Fibroblast of gingiva (primary cell): ENCODE measurements at places on chromosomes 3 and 15.

DNA sequence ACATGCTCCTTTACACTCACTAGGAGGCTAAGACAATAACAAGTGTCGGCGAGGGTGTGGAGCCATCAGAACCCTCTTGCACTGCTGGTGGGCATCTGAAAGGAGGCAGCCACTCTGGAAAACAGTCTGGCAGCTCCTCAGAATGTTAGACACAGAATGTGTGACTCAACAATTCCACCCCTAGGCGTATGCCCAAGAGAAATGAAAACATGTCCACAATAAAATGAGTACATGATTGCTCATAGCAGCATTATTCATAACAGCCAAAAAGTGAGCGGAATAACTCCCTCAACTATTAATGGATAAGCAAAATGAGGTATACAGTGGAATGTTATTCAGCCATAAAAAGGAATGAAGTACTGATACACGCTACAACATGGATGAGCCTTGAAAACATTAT lies 57.8 kb downstream of the WNT7A start:
- no peak for DNase-seq

DNA sequence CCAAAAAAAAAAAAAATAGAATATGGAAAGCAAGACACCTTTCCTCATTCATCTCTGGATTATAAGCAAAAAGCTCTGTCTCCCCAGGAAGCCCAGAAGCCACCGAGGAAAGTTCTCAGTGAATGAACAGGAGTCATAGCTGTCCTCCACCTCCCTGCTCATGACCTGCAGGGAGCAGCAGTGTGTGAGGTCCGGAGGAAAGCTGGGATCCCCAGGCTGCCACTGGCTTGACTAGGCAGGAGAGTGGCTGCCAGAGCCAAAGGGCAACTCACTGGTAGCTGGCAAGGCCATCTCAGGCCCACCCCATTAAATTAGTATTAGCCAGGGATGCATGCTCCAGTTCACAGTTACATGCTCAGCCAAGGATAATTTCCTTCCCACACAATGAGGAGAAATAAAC lies 191.6 kb upstream of the STT3B start:
- no peak for DNase-seq

GRCh38 chr3:65583188-65583587 lies 455.5 kb downstream of the MAGI1 start:
- DNase-seq, result no peak

DNA sequence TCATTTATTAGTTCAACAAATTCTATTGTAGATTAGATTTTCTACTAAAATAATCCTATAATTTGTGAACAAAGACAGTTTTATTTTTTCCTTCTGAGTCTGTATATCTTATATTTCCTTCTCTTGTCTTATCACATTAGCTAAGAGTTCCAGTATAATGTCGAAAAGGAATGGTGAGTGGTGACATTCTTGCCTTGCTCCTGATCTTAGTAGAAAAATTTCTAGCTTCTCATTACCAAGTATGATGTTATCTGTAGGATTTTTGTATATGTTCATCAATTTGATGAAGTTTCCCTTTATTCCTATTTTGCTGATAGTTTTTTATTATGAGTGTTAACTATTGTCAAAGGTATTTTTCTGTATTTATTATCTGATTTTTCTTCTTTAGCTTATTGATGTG lies 756.6 kb upstream of the BCHE start:
- DNase-seq, result no peak

DNA sequence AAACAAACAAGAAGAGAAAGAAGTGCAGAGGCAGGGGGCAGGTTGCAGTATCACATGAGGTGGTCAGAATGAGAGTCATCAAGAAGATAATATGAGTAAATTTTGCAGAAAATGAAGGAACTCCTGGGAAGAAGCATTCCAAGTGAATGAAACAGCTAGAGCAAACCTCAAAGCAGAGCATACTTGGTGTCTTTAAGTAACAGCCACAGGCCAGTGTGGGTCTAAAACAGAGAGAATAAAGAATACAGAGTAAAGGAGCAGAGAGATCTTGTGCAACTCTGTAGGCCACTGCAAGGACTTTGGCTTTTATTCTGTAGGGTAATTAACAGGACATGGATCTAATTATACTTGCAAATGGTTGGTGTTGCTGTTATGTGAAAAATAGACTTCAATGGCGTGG lies 81.3 kb downstream of the STAC start:
- DNase-seq, result peak; percentile 57

DNA sequence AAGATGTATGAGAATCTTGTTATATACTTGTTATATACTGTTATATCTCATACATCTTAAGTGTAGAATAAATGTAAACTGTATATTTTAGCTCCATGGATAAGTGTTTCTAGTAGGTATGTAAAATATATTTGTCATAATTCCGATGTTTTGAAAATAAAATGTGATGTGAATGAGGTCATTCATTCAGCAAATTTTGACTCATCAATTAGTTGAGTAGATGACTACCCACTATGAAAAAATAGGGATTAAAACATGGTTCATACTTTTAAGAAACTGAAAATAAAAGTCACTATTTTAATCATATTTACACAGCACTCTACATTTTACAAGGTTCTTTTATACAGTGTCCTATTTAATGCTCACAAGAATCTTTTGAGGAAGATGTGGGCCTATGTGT lies 28.4 kb upstream of the CNTN3 start:
- no peak for DNase-seq

DNA sequence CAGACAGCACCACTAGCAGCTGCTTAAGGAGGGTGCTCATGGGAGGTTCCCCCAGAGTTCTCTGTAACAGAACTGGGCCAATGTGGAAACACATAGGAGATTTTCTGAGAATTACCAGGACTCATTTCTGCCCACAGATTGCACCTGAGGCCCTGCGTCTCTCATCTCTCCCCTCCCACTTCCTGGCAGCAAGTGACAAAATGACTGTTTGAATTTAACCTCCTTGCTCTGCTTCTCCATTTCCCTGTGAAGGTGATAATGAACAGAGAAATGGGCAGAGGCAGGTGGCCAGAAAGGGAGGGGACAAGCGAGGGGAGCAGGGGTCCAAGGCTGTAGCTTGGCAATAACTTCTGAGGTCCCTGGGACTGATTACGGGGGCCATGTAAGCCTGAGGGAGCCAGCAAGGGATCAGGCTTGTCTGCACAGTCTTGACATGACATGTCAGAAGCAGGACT lies 8.0 kb downstream of the EPHB1 start:
- no peak for DNase-seq

DNA sequence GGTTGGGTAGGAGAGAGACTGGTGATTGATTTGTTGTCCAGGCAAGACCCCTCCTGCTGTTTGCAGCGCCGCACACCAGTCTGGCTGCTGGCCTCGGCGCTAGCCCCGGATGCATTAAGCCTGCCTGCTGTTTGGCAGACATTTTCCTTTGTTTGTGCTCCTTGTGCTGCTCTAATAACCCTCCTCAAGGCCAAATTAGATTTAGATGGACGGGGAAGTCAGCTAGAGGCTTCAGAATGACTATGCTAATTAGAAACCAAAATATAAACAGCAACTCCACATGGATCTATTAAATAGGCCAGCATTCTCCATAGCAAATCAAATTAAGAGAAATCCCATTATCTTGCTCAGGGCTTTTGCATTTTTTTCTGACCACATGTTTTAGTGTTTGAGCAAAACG lies 445.2 kb downstream of the SQOR start:
- no peak for DNase-seq

DNA sequence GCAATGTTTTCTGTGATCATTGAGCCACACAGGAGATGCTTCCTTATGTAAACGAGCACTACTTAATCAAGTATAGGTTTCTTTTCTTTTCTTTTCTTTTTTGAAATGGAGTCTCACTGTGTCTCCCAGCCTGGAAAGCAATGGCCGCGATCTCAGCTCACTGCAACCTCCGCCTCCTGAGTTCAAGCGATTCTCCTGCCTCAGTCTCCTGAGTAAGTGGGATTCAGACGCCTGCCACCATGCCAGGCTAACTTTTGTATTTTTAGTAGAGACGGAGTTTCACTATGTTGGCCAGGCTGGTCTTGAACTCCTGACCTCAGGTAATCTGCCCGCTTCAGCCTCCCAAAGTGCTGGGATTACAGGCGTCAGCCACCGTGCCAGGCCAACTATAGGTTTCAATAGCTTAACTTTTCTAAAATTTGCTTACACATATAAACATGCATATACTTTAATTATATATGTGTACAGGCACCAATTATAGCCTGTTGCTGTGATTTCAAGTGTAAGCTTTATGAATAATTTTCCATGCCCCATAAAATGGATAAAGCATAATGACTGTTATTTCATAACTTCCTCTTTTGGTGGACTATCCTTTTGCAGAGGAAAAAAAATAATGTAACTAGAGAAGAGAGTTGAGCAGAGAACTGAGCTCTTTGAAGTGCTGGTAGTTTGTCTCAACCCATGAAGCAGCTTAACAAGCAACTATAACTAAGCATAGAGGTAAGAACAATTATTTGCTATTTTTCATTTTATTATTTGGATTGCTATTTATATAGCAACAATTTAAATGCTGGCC lies 24.8 kb upstream of the MBNL1 start:
- no peak for DNase-seq

- DNase-seq, result peak; percentile 88
Observed at GRCh38 chr3:99108508-99108907, 207.0 kb upstream of the DCBLD2 start.

DNA sequence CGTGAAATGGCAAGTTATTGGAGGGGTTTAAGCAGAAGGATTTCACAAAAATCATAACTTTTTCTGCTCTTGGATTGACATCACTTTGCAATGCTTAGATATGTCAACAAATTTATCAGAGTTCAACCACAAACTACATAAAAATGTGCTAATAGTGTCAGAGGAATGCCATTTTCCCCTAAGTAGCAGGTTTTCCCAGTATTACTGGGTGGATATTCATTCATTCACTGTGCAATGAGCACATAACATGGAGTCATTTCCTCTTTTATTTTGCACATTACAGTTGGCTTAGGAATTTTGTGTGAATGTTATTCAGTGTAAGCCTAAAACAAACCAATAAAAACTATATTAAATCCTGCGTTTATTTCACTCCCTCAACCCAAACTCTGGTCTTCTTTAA lies 537.3 kb upstream of the MCTP2 start:
- DNase-seq, result no peak

- DNase-seq, result peak; percentile 47
Observed at GRCh38 chr3:151837057-151837456, 23.1 kb downstream of the AADAC start.

DNA sequence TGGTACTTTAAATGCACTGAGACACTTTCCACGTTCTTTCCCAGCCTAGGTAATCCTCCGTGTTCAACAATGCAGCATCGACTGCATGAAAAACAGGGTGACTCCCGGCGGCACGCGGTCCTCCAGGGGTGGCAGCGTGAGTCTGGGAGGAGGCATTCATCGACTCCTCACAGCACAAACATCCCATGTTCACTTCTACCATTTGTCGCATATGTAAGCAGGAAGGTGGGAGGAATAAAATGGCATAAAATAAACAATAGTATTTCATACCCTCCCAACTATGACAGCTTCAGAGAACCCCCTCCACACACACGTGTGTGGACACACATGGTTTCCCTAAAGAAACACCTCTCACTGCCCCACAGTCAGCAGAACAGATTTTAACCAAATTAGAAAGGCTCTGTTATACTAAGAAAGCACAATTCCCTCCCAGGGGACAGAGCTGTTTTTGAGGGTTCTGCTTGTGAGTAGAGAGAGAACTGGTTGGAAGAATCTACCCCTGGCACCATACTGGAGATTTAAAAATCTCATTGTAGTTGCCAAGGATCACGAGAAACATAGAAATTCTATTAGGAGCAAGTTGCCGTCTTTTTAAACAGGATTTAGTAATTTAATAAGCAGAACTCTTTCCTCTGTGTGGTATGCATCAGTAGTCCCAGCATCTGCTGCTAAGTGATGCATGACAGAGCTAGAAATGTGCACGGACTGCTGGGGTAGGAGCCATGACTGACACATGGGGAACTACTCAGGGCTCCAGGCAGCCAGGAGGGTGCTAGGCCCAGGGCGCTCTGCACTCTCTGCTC lies 6.0 kb downstream of the FAM43A start:
- peak; percentile 82 for DNase-seq

GRCh38 chr15:78241017-78241416 lies 6.7 kb upstream of the ACSBG1 start:
- DNase-seq, result peak; percentile 55

DNA sequence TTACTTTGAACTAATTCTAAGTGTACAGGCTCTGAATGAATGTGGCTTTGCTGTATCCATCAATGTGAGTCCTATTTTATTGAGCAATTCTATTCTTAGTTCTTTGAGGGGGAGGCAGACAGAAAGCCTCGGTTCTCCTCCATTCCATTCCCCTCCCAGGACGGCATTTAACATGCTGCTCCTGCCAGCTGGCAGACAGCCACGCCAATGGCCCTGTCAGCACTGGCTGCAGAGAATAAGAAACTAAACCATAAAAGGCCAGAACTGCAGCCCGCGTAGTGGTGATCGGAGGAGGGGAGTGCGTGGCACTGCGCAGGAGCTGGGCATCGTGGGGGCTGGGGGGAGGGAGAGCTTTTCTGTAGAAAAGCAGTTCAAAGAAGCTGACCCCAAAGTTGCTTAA lies 76.0 kb upstream of the HACD2 start:
- DNase-seq, result peak; percentile 95

GRCh38 chr3:87627316-87627715 lies 350.9 kb upstream of the POU1F1 start:
- no peak for DNase-seq

GRCh38 chr3:141050576-141051442 lies at the start of gene SPSB4:
Gene SPSB4 (plus strand): TSS chr3:141051347. CDS start chr3:141066105, 14,758 bp downstream.
- peak; percentile 15 for DNase-seq

- DNase-seq, result no peak
Observed at GRCh38 chr15:68502398-68502901, 70.5 kb upstream of the ITGA11 start.

- DNase-seq, result peak; percentile 44
Observed at GRCh38 chr3:187165144-187165543, 25.8 kb upstream of the RPL39L start.

- DNase-seq, result no peak
Observed at GRCh38 chr3:64828276-64828675, 140.5 kb upstream of the ADAMTS9 start.

- DNase-seq, result peak; percentile 65
Observed at GRCh38 chr3:111810909-111811308, 48.2 kb upstream of the PHLDB2 start.

- DNase-seq, result no peak
Observed at GRCh38 chr3:103499132-103499900, 1064.5 kb downstream of the ZPLD1 start.

- no peak for DNase-seq
Observed at GRCh38 chr3:45417930-45418847, 29.8 kb downstream of the LARS2 start.

GRCh38 chr3:115341208-115341607 lies 194.1 kb upstream of the ZBTB20 start:
- DNase-seq, result peak; percentile 51

DNA sequence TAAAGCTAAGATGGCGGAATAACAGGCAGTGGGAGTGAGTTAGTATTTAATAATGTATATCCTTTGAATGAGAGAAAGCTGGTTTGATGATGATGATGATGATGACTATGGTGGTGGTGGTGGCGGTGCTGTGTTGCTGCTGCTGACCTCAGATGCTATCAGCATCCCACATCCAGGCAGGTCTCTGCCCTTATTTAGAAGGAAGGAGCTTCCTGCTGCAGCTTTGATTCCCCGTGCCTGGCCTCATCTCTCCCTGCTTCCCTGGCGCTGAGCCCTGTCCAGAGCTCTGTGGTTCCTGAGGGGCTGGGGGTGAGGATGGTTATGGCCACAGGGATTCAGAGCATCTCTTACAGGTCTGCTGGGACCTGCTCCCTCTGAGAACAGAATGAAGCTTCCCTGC lies 73.1 kb downstream of the RAB11A start:
- DNase-seq, result no peak

- no peak for DNase-seq
Observed at GRCh38 chr3:46710229-46710628, 7.4 kb downstream of the PRSS50 start.
